ENCODE measurements at places on chromosomes 3 and 15.
A peak's percentile ranks its signal among the peaks of the same experiment; 100 is the strongest.

GRCh38 chr3:17771177-17772017, 29.0 kb upstream of the TBC1D5 start:
- peak; percentile 91 for DNase-seq

GRCh38 chr3:4806535-4807108, 172.6 kb upstream of the BHLHE40 start:
- DNase-seq, result no peak

- no peak for DNase-seq
These were observed 307.1 kb downstream of the TLE3 start for GRCh38 chr15:69790632-69791031.

- no peak for DNase-seq
These were observed 17.8 kb downstream of the GCSAM start for GRCh38 chr3:112115161-112115739.

DNA sequence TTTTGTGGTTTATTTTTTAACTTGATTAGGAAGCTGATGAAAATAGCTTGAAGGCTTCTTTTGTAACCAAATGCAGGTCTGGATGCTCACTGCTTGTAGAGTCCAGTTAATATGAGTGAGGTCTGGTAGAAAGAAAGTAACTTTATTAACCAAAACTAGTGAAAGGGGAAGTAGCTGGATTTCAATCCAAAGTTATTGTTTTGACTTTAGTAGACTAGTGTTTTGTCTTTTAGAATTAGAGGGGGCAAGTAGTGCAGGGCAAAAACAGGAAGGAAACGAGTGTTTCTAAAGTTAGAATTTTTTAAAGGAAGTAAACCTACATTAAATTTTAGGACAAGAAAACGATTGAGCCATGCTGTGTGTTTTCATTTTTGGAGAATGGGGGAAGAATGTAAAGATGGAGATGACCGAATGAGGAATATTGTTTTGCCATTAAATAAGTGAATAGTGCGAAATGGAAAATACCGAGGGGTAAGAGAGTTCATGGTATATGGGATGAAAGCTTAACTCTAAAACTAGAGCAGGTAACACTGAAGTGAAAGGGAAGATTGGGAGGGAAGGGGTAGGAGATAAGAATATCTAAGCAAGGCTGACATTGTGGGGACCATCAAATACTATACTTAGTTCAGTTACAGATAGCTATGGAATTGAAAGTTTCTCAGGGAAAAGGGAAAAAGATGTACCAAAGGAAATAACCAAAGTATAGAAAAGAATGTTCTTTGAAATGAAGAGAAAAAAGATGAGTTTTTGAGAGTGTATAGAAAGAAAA, 40.0 kb downstream of the USP3 start:
- peak; percentile 74 for DNase-seq

DNA sequence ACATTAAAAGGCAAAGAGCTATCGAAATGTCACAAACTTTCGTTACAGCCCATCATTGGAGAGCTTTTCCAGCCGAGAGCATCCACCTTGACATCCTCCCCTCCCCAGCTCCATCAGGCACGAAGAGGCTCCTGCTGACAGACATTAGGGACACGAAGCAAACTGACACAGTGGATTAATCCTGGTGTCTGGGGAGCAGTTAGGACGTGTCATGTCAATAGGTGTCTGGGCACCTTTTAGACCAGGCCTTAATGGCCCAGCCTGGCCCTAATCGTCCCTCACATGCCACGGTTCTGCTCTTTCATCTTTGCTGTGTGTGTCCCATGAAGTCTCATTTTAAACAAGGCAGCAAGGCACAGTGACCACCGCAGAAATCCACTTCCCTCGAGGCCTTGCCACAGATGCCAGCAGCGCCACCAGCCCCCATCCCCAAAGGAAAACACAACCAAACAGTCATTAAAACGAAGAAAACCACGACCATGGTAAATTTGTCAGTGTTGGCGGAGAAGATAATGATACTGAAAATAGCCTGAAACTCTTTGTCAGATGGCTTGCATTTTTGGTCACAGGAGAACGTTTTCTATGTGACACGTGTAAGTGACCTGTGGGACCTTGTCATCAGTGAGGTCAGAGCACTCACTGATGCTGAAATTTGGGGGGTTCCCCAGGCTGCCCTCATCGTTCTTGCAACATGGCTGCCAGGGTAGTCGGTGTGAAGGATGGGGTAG, 16.3 kb upstream of the PCSK6 start:
- no peak for DNase-seq

DNA sequence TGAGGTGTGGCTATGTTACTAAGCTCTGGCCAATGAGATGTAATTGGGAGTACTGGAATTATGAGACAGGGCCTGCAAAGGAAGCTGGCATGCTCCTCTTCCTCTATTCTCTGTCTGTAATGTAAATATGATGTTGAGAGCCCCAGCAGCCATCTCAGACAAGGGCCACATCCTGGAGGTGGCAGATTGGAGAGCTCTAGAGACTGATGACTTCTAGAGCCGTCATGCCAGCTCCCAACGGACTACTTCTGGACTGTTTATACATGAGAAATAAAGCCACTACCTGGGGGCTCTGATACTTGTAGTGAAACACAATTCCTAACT, 19.7 kb downstream of the PLD1 start:
- DNase-seq, result no peak

DNA sequence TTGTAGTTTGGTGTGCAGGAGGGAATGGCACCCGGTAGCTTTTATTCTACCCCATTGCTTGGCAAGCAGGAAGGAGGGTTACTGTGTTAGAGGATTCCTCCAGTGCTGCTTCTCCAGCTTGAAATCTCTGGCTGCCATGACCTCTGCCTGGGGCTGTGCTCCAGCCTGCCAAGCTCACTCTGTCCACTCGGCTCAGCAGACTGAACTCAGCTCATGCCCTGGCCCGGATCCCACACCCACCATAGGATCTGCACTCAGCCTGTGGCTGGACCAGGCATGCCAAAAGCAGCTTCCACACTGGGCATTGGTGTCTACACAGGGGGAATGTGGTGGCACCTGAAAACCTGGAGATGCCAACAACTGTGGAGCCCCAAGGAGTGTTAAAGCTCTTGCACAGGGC, 26.3 kb downstream of the CLDN16 start:
- no peak for DNase-seq

GRCh38 chr15:48178648-48178931, 495 bp upstream of the MYEF2 start:
- no peak for DNase-seq

DNA sequence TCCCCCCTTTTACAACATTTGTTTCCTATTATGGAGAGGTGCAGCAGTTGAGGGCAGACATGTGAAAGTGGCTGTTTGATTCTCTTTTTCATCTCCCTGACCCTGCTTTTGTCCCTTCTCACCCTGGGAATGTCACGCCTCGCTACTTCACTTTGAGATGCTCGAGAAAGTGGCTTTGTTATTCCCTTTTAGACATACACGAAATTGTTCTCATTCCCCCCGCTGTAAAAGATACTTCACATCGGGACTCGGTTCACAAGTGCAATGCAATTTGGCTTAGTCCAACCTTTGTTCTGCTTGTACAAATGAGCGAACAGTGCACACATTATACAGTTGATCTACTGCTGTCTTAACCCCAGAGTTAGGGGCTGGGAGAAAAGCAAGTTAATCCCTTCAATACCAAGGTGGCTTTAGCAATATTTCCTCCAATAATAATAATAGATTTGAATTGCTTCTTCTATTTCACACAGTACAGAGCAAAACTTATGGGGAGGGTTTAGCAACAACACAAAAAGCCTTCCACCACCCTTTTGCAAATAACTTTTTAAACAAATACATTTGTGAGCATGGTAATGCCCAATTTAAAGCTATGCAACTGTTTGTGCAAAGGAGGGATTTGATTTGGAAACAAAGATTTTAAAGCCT, 5.7 kb upstream of the FOXB1 start:
- DNase-seq, result no peak

DNA sequence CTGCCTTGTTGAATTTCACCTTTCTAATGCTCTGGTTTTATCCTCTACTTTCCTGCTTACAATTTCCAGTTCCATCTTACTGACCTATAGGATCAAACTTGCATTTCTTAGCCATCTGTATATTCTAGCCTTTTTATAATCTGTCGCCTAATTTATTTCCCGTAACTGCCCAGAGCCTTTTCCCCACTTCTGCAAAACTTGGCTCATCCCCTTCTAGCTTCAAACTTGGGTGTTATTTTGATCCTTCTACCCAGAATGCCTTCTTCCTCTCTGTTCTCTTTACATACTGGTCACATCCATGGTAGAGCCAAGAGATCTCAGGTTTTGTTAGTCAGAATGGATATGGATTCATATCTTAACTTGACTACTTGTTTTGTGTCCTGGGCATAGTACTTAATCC, 2.6 kb downstream of the SACM1L start:
- no peak for DNase-seq

GRCh38 chr3:50112462-50112861, 23.7 kb downstream of the RBM5 start:
- no peak for DNase-seq

DNA sequence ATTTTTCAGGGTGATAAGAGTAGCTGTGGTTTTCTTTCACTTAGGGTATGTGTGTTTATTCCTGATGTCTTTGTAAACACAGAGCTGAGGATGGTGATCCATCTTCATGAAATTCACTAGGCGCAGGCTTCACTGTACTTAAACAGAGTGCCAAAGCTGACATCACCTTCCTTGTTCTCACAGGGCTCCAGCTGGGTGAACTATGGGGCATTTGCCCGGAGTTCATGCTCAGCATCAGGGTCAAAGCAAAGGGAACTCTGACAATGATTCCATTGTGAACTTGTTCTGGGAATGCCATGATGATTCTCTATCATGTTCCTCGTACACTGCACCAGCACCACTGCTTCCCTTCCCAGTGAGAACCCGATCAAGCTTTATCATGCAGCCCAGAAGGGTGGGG, 184.8 kb upstream of the P2RY1 start:
- DNase-seq, result no peak

- DNase-seq, result no peak
These were observed 11.1 kb upstream of the LACTB start for GRCh38 chr15:63110428-63111026.

GRCh38 chr3:72462595-72463011, 385.6 kb downstream of the SHQ1 start:
- no peak for DNase-seq

GRCh38 chr15:47477341-47477740, 240.0 kb upstream of the SEMA6D start:
- no peak for DNase-seq

DNA sequence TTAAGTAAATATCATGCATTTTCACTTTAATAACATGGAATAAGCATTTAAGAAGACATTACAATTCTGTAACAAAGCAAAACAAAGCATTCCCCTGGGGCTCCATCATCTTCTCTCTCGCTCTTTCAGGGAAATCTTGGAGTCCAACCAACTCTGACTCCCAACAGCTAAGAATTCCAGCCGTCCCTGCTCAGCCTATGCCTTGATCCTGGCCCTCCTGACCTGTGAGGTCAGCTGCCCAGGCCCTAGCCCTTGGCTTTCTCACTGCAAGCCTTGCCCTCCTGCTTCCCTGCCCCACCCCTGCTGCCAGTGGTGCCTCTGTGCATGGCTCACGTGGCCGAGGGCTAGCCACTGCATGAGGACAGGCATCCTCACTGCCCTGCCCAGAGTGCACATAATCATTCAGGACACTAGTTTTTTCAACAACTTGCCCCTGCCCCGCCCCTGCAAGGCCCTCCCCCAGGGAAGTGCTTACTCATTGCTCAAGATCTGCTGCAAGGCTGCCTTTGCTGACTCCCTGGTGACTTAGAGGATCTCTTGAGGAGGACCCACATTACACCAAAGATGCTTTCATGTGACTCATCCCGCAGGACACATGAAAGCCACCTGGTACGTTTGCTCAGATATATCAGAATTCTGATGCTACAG, 37.6 kb downstream of the MTMR10 start:
- DNase-seq, result peak; percentile 66

DNA sequence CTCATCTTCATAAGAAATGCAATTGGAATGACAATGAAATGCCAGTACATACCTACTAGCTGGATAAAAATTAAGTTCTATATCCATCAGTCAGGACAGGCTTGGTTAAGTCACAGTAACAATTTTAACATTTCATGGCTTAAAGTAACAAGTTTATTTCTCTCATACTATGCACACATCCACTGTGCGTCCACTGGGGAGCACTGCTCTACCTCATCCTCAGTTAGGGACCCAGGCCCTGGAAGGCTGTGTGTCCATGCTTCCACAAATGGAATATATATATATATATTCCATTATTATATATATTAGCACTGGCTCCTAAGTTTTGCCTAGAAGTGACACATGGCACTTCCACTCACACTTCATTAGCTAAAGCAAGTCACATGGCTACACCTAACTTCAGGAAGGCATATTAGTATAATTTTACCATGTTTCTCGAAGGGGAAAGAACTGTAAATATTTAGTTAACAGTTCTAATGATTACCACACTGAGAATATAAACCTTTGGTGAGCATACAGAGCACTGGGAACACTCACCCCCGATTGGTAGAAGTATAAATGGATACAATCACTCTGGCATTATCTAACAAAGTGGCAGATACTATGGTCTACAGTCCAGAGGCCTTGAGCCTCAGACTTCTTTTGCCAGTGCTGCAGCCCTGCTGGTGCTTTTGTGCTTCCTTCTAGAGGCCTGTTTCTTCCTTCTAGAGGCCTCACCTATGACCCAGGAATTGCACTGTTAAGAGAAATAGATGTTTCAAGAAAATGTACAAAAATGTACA, 28.6 kb downstream of the AP3S2 start:
- no peak for DNase-seq

DNA sequence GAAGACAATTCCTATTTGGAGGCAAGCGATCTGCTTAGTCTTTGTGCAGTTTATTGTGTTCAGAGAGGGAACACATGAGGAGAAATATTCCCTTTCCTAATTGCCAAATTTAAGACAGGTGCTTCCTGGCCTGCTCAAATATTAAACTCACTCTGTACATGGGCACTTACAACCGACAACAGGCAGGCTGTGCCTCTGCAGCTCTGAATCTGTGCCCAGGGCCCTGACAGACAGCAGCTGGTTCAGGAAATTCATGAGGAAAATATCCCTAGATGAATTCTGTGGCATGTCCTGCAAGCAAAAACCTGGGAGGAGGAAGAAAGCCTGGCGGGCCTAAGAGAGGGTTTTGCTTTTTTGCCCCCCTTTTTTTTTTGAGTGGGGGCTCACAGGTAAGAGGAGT, 169.3 kb upstream of the TRIM42 start:
- DNase-seq, result no peak

DNA sequence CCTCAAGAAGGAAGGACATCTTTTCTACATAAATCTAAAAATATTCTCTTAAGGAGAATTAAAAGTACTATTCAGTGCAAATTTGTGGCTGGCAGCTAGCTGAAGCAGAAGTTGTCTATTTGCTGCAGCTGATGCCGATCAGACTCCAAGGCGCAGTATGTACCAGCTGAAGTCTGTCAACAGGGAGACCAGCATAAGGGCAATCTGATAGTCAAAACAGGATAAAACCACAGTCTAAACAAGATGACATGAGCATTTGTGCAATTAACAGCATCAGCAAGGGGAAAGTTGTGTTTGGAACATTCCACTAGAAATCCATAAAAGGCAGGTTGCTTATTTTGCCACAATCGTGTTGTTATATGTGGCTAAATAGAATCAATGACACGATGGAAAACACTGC, 198.2 kb upstream of the ROBO2 start:
- no peak for DNase-seq

DNA sequence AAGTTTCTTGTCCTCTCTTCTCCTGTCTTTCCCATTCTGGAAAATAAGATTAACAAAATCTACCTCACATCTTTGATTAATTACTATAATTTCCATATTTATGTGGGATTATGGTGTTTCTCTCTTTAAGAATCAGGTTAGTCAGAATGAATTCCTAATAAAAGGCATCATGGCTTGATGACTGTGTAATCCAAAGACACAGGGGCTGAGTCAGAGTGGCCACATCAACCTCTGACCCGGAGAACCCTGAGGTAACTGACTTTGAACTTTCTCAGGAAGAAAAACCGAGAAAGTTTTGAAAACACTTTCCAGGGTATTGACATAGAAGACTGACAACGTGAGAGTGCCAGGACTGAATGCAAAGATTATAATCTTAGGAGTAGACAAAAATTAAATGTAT, 170.3 kb upstream of the MCTP2 start:
- DNase-seq, result no peak

Measured in OCI-M1 (cell line).